Upper lobe of right lung (tissue), 1 donor: ENCODE measurements at places on chromosomes 1 and 21.
A peak's percentile ranks its signal among the peaks of the same experiment; 100 is the strongest.

DNA sequence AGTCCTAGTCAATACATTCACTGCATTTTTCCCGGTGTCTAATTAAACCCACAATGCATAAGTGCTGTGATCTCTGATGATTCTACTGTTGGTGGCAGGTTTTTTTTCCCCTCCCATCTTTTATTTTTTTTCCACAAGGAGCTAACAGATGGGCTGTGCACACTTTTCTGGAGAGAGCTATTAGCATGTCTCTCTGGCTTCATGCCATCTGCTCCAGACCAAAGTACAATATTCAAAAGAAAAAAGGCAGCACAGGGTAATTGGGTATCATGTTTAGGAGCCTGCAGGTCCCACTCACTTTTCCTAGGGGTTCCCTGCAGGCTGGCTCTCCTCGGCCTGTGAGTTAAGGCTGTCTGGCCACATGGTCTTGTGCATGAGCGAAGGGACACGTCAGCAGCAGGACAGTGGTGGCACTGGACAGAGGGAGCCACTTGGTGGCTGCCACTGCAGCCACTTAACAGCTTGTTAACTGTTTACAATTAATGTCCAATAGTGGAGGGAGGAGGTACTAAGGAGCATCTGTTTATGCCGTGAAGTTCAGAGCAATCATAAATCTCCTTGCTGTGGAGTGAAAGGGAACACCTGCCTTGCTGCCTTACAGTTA, 53.5 kb upstream of the C8B start:
- H3K4me3 ChIP-seq = no peak overlapping the region
- no peak overlapping the region for H3K27ac ChIP-seq
- H3K36me3 ChIP-seq = no peaks in the 10 kb centered on the region
- no peaks in the 10 kb centered on the region for H3K27me3 ChIP-seq

DNA sequence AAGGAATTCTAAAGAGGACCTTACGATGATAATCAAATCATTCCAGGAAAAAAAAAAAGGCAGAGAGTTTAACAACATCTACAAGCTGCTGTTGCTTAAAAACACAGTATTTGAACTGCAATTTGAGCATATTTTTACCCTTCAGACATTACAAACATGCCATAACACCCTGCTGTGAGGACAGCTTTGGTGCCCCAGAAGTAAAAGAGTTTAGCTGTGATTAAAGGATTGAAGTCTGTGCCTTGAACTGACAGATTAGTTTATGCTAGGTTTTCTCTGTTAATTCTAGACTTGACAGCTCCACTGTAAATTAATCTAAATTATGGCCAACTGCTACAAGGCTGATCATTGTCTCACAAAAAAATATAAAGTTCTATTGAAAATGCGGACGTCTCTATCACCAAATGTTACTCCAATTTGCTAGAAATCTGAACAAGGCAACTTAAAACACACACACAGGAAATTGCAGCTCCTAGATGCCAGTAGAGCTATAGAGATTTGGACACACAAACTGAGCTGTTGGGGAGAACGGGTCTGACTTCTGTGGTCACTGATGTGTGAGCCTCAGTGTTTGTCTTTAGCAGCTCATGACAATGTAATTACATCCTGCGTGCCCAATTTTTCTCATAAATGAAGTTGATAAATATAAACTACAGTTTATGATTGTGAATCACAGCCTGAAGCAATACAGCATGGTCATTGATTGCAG, 217.9 kb downstream of the NTNG1 start:
- H3K36me3 ChIP-seq = no peaks in the 10 kb centered on the region
- H3K27me3 ChIP-seq = no peaks in the 10 kb centered on the region
- H3K4me1 ChIP-seq = no peaks in the 10 kb centered on the region
- no peak for DNase-seq
- no peak overlapping the region for H3K4me3 ChIP-seq
- no peak overlapping the region for H3K27ac ChIP-seq

DNA sequence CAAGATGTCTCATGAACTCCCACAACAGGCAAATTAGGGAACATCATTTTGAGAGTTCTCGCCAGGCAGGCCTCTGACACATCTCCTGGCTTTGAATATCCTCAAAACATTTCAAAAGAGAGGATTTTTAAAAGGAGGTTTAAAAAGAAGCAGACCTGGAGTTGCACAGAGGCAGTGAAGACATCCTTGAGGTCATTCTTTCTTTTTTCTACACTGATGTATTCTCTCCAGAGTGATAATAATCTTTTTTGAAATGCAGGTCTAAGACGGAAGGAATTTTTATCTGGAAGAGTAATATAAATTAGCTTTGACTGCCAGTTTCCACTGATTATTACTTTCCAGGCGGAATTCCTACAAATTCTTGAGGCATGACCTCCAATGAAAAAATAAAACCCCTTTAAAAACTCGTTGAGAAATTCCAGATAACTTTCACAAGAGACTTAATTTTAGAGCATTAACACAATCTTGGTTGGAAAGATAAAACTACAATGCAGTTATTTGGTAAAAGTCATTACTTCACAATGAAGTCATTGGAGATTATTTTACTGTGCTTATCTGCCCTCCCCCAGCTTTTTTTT, 125.0 kb downstream of the LYPLAL1 start:
- H3K4me1 ChIP-seq = peaks cover 5% of the 10 kb centered on the region
- no peaks in the 10 kb centered on the region for H3K36me3 ChIP-seq
- no peak overlapping the region for H3K4me3 ChIP-seq
- H3K27ac ChIP-seq = no peak overlapping the region
- no peaks in the 10 kb centered on the region for H3K27me3 ChIP-seq

DNA sequence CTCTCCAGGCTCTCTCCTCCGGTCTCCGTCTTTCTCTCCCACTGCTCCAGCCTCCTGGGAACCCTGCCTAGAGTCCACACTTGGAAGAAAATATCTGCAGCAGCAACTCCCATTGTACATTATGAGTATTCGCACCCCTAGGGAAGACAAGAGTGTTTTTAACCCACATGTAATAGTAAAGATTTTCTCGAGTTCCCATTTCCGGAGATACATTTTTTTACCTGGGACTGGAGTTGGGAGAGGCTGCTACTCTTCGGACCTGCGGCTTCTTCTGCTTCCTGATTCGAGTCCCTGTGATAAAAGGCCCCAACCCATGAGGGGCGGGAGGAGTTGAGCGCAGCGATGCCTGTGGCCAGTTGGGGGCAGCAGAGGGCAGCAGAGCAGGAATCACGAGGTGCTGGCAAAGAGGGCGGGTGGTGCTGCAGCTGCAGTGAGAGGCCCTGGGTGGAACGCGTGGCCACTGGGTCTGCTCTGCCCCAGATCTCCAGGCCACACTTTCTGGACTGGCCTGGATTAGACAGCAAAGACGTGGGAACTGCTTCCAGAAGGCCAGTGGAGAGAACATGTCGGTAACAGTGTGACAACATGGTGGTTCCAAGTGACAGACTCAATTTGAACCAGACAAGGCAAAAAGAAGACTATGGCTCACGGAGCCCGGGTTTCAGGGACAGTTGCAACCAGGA, 221.0 kb upstream of the CSF3R start:
- no peaks in the 10 kb centered on the region for H3K4me1 ChIP-seq
- peak; percentile 89 for DNase-seq
- H3K27me3 ChIP-seq = peaks cover 12% of the 10 kb centered on the region
- no peak overlapping the region for H3K4me3 ChIP-seq
- H3K36me3 ChIP-seq = no peaks in the 10 kb centered on the region
- no peak overlapping the region for H3K27ac ChIP-seq

DNA sequence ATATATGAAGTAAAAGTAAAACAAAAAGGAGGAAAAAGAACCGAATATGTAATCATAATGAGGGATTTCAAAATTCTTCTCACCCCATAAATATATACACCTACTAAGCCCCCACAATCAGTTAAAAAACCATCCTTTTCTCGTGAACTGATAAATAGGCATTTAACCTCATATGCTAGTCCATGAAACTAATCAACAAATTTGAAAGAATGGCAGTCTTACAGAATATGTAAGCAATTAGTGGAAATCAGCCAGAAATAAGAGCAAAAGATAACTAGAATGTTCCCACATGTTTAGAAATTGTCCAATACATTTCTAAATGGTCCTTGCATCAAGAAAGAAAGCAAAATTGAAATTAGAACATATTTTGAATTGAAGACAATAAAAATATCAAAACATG, 849.4 kb upstream of the CXADR start:
- H3K27me3 ChIP-seq = no peaks in the 10 kb centered on the region
- no peak overlapping the region for H3K4me3 ChIP-seq
- H3K27ac ChIP-seq = no peak overlapping the region
- no peaks in the 10 kb centered on the region for H3K36me3 ChIP-seq
- H3K4me1 ChIP-seq = no peaks in the 10 kb centered on the region
- no peak for DNase-seq

DNA sequence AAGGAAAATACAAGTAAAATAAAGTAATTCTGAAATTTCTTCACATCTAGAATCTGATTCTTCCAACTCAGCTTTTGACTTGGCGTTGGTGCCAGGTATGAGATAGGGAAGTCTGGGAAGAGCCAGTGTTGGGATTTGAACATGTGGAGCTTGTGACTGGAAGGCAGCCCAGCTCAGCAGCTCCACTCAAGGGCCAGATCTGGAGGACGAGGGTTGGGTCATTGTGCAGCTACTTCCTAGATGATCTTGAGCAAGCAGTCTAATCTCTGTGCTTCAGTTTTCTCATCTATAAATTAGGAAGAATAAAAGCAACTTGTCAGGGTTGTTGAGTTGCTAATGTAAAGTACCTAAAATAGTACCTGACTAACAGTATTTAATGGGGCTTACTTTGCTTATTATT, 5.0 kb downstream of the ADARB1 start:
- no peak overlapping the region for H3K4me3 ChIP-seq
- no peaks in the 10 kb centered on the region for H3K36me3 ChIP-seq
- no peak overlapping the region for H3K27ac ChIP-seq
- H3K4me1 ChIP-seq = peaks cover 43% of the 10 kb centered on the region
- no peaks in the 10 kb centered on the region for H3K27me3 ChIP-seq
- no peak for DNase-seq

- H3K27me3 ChIP-seq = no peaks in the 10 kb centered on the region
- H3K36me3 ChIP-seq = no peaks in the 10 kb centered on the region
- no peaks in the 10 kb centered on the region for H3K4me1 ChIP-seq
- DNase-seq = no peak
- H3K4me3 ChIP-seq = no peak overlapping the region
Observed at GRCh38 chr1:214857716-214858115, 224.8 kb upstream of the KCNK2 start.

- H3K36me3 ChIP-seq = no peaks in the 10 kb centered on the region
- no peak overlapping the region for H3K4me3 ChIP-seq
- no peaks in the 10 kb centered on the region for H3K27me3 ChIP-seq
Observed at GRCh38 chr1:241972703-241973369, 15.3 kb downstream of the BECN2 start.

GRCh38 chr1:164577291-164577690, 18.3 kb downstream of the PBX1 start:
- peak overlapping the region; percentile 12 for H3K27ac ChIP-seq
- no peak overlapping the region for H3K4me3 ChIP-seq
- DNase-seq = no peak
- H3K27me3 ChIP-seq = no peaks in the 10 kb centered on the region
- H3K36me3 ChIP-seq = no peaks in the 10 kb centered on the region

DNA sequence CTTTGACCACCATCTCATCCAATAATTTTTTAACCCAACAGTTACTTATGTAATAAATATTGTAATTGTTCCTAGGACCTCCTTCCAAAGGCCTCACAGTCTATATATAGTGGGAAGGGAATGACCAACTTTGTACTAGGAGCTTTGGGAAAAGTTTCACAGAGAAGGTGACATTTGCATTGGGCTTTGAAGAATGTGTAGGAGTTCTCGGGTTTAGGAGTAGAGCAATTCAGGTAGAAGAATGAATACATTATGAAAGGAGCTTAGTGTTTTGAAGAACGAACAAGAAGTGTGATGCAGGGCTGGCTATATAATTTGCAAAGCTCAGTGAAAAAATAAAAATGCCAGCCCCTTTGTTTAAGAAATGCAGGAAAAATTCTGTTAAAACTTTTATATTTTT, 330.4 kb upstream of the DEPDC1 start:
- no peaks in the 10 kb centered on the region for H3K4me1 ChIP-seq
- H3K27ac ChIP-seq = no peak overlapping the region

DNA sequence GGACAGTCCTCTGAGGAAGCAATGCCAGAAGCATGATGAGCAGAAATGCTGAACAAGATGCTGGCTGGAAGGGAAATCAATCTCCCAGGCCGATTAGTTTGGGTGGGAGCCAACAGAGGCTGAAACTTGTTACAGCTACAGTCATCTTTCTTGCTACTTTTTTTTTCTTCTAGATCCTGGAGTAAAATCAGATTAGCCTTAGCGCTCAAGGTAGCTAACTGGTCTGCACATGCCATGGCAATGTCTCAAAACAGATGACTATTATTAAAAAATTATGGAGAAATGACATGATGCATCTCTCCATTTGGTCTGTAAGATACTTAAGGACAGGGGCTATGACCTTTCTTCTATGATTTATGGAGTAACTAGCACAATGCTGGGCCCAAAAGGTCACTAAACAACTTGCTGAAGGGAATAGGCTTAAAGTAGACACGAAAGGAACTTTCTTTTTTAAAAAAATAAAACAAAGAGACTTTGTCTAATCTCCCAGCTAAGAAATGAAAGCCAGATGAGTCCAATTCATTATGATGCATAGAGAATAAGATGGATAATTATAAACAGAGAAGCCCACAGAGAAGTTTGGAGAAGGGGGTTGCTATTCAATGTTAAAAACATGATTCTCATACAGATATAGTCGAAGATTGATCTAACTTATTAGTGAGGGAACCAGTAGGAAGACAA, 42.5 kb downstream of the UTP25 start:
- peaks cover 11% of the 10 kb centered on the region for H3K27me3 ChIP-seq
- no peaks in the 10 kb centered on the region for H3K4me1 ChIP-seq
- no peak for DNase-seq
- H3K36me3 ChIP-seq = no peaks in the 10 kb centered on the region
- H3K27ac ChIP-seq = no peak overlapping the region

DNA sequence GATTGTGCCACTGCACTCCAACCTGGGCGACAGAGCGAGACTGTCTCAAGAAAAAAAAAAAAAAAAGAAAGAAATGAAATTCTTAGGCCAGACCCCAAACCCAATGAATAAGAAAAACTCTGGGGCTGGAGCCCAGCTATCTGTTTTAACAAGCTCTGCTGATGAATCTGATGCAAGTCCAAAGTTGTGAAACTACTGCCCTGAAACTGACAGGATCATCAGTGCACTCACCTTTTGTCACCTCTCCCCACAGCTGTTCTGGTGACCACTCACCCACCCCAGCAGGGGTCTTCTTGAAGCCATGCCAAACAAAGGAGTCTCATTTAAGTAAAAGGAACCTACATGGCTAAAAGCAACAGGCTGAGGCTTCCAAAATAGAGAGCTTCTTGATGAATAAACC, 8.4 kb downstream of the PABPC4 start:
- peaks cover 96% of the 10 kb centered on the region for H3K36me3 ChIP-seq
- no peak overlapping the region for H3K4me3 ChIP-seq
- DNase-seq = no peak
- H3K27ac ChIP-seq = no peak overlapping the region
- H3K4me1 ChIP-seq = peaks cover 9% of the 10 kb centered on the region
